NCI-H526 (cell line): ENCODE measurements at places on chromosomes 12 and 14.

DNA sequence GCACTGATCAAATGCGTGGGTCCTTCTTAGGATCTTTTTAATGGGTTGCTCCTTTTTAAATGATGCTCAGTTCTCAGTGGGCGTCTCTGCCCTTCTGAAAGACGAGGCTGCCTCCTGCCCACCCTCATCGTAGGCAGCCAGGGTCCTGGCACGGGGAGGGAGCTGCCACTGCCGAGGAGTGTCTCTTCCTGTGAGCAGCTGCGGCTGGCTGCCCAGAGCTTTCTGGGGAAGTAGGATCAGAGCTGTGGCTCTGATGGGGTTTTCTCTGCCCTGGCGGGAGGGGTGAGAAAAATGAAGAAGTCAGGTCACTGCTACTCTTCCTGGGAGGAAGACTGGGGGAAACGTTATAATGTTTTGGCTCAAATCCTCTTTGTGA lies 31.1 kb upstream of the BEGAIN start:
- DNase-seq, result no peak

DNA sequence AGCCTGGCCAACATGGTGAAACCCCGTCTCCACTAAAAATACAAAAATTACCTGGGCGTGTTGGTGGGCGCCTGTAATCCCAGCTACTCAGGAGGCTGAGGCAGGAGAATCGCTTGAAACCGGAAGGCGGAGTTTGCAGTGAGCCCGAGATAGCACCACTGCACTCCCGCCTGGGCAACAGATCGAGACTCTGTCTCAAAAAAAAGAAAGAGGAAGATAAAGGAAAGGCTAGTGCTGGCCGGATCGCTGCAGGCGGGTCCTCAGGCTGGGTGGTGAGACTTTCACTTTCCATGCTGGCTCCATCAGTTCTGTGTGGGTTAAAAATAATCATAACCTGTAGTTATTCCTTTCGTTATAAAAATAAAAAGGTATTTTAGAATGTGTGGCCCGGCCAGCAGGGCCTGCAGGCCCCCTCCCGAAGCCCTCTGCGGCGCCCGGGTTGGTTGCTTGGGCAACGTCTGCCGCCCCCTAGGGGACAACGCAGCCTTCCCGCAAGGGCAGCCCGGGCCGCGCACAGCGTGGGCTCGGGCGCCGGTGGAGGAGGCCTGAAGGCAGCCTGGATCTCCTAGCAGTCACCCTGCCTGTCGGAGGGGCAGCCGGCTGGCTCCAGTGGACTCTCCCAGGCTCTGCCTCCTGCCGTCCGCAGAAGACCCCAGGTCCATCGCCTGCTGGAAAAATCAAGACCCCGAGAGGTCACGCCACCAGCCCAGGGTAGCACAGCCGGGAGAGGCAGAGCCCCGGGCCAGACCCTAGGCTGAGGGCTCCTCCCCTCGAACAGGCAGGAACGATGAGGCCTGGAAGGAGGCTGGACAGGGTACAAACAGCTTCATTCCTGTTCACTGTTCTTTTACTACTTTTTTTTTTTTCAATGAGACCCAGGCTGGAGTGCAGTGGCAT lies 5.0 kb upstream of the SLC25A47 start:
- DNase-seq, result peak; percentile 23

DNA sequence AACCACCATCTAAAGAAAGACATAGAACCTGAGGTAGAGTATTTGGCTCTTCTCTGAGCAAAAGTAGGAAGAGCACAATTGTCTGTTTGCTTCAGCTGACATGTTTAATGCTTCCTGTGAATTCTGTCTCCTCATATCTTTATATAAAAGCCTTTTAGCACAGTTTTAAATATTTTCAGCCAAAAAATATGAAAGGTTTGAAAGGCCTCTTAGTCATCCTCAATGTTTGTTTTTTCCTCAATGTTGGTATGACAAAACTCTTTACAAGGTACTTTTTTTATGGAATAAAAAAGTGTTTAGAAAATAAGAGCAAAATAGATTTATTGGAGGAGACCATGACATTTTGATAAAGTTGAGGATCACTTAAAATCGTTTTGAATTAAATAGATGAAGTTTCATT lies 360.9 kb downstream of the NAV3 start:
- DNase-seq, result no peak

- DNase-seq, result no peak
These were observed 223.5 kb upstream of the SYT10 start for GRCh38 chr12:33663000-33663654.

DNA sequence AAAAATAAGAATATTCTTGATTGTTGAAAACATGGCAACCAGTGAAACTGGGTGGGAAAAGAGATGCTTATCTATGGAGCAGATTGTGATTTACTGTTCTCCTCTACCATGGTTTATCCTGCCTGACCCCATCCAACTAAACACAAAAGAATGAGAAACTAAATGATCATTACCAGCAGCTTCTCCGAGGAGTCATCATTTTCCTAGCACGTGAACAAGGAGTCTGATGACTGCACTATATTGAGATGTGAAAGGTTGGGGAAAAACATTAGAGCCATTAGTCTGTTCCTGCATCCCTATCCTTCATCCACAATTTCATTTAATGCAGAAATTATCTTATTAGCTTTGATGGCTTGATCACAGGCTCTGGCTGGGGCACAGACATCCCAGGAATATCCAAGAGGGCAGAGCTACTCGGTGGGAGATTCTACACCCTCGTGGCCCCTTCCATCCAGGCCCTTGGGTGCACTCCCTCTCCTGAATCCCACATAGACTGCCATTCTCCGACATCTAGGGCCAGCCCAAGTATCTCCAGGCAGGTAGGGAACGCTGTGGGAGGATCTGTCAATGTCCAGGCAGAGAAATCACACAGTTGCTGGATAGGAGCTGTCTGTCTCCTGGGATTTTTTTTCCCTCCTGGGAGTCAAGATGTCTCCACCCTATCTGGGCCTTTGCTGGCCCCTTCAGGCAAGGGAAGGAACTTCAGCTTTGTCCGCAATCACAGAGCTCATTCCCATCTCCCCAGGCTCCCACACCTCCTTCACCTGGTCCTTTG lies 43.3 kb upstream of the DHRS4 start:
- peak; percentile 22 for DNase-seq

GRCh38 chr12:127621366-127621765 lies 645.6 kb upstream of the TMEM132C start:
- no peak for DNase-seq

DNA sequence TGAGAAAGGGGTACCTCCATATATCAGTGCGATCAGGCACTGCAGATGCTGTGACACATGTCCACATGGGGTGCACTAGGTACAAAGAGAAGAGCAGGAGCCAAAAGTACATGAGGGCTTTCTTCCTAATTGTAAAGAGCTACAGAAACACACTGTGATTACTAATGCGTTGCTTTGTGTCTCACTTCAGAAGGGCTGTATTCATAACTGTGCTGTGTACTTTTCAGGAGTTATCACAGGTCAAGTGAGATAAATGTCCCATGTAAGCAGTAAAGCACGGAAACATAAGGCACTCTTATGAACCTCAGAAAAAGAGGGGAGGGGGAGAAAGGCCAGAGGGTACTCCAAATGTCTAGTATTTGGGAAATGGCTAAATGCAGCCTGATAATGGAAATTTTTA lies 10.6 kb downstream of the SPRING1 start:
- no peak for DNase-seq
